Stimulated activated naive CD8-positive, alpha-beta T cell treated with anti-CD3 and anti-CD28 coated beads, Interleukin-15, amount 100 ng/mL, for 72 hours (primary cell): ENCODE measurements at places on chromosomes 5 and 9.

DNA sequence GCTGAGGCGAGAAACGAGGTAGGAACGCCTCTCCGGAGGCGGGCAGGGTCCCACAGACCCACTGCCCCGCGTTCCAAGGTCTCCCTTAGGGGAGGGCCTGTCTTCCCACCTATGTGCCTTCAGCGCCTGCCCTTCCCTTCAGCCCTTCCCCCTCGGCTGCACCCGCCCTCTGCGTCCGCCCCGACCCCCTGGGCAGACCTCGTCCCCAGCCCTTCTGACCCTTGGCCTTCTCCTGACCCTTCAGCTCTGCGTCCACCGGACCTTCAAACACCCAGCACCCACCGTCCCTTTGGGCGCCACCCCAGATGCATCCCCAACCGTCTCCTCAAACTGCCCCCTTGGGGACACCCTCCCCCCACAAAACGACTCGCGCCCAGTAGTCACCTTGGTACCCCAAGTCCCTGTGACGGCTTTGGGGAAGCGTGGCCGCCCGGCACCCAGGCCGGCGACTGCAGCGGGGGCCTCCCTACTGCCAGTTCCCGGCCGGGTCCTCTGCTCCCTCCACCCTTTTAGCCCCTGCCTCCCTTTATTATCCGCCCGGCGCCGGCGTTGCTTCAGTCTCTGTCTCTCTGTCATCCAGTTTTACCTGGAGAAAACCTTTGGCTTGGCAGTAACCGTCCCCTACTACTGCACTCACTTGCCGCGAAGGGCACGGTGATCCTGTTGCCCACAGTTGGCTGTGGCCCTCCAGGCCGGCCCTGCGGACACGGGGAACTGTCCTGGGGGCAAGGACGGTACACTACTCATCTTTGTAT, 421 bp downstream of the RUSC2 start:
- no peak for DNase-seq

- DNase-seq = no peak
Observed at GRCh38 chr5:135233477-135233876, 165.6 kb downstream of the MACROH2A1 start.

- DNase-seq = no peak
Observed at GRCh38 chr5:130112246-130112645, 208.0 kb downstream of the CHSY3 start.

GRCh38 chr5:72268753-72269410, 51.2 kb downstream of the MRPS27 start:
- DNase-seq = peak; percentile 33

GRCh38 chr9:99023831-99024230, 80.1 kb downstream of the COL15A1 start:
- no peak for DNase-seq

DNA sequence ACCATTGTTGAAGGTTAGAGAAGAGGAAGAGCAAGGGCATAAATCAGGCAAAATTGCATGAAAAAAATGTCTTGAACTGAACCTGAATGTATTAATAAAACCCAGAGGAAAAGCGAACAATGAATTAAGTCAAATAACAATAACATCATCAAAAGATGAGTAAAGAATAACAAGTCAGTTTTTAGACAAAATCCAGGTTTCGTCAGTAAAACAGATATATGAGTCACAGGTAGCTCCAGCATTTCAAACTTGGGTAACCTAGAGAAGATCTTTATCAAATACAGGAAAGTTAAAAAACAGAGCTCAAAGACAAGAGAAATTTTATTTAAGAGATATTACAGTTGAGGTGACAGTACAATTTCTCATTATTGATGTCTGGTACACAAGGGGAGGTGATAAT, 332.4 kb downstream of the EFNA5 start:
- DNase-seq = no peak

GRCh38 chr5:91357012-91357634, 26.0 kb downstream of the ARRDC3 start:
- no peak for DNase-seq

- no peak for DNase-seq
Observed at GRCh38 chr5:132475497-132475882, 15.1 kb downstream of the IRF1 start.

DNA sequence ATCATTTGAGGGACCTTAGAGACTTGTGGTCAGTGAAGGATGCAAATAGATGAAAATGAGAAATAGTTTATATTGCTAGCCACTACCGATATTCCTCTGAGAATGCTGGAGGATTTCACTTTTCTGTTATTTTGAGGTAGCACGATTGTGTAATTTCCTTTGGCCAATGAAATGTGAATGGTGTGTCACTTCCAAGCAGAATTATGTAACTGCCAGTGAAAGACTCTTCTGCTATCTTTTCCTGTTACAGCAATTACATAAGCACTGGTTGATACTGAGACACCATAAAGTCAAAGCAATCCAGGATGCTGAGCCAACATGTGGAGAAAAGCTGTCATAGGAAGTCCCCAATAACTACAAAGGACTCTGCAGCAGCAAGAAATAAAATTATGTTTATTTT, 3.6 kb upstream of the PCDHA2 start:
- no peak for DNase-seq

GRCh38 chr5:1707467-1707866, 92.2 kb downstream of the MRPL36 start:
- DNase-seq = no peak

GRCh38 chr5:77972469-77973252, 196.5 kb upstream of the TBCA start:
- DNase-seq = no peak

DNA sequence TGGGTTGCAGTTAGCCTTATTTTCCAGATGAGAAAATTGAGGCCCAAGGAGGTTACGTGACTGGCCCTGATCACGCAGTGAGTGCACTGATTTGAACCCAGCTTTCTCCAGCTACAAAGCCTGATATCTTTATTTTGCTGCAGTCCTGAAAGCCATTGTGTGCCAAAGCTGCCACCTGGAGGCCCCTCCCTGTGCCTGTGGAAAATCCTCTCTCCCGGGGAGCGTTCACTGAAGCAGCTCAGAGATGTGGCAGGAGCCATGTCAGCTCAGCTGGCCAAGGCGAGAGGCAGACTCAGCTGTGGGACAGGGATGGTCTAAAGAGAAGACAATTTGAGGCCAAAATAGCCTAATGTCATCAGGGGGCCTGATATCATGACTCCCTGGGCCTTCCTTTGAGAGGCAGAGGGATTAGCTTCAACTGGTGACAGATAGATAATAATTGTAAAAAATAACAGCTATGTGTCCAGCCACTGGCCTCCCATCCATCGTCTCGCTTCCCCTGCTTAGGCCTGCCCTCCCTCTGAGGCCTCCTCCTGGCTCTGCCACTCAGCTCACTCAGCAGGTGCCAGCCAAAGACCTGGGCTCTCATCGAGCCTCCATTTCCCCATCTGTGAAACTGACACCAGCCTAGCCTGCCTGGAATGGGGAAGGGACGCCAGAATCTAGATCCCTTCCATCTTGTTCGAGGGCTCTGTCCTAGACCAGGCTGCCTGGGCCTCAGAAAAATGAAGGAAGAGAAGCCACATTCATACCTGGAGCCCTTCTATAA, 74.3 kb upstream of the GGTA1 start:
- no peak for DNase-seq

DNA sequence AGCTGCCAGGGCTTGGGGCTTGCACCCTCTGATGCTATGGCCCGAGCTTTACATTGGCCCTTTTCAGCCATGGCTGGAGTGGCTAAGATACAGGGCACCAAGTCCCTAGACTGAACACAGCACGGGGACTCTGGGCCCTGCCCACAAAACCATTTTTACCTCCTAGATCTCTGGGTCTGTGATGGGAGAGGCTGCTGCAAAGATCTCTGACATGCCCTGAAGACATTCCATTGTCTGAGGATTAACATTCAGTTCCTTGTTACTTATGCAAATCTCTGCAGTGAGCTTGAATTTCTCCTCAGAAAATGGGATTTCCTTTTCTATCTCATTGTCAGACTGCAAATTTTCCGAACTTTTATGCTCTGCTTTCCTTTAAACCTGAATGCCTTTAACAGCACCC, 337.0 kb upstream of the SMC2 start:
- DNase-seq = no peak

DNA sequence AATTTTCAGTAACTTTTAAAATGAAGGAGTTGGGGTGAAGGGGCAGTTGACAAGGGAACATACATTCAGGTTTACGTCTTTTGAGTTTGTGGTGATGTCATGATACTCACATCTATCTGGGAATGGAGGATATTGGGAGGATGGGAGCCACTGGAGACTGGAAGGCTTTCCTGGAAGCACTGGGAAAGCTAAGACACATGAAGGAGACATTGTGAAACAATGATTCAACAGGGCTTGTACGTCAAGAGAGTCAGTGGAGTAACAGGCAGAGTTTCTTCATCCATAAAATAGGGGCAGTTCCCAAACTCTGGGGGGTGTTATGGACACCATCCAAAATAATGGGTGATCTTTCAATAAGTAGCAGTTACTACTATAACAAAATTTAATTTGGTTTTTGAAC, 572.8 kb downstream of the CCDC171 start:
- DNase-seq = no peak

GRCh38 chr9:119273984-119274665, 95.1 kb downstream of the BRINP1 start:
- DNase-seq = no peak

DNA sequence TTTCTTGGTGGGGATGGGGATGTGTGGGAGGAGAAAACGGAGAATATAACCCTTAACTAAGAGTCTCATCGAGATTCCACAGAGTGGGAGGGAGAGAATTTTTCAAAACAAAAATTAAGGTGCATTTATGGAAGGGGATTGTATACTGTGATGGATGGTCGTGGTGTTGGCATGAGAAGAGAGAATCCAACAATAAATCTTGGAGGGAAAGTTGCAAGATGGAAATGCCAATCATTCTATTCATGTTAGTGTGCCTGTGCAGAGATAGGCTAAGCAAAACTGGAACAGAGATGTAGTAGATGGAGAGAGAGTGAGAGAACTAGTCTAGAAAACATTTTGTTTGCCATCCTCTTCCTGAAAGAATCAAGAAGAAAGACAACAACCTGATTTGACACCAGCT, 613.1 kb downstream of the EBF1 start:
- DNase-seq = no peak

- peak; percentile 70 for DNase-seq
Observed at GRCh38 chr9:114908104-114908622, 22.2 kb downstream of the TNFSF8 start.

GRCh38 chr9:130480673-130481072, 35.9 kb downstream of the ASS1 start:
- no peak for DNase-seq

- DNase-seq = no peak
Observed at GRCh38 chr9:12880406-12881015, 105.7 kb downstream of the LURAP1L start.

- DNase-seq = no peak
Observed at GRCh38 chr9:114071197-114071795, 6.8 kb downstream of the AMBP start.

DNA sequence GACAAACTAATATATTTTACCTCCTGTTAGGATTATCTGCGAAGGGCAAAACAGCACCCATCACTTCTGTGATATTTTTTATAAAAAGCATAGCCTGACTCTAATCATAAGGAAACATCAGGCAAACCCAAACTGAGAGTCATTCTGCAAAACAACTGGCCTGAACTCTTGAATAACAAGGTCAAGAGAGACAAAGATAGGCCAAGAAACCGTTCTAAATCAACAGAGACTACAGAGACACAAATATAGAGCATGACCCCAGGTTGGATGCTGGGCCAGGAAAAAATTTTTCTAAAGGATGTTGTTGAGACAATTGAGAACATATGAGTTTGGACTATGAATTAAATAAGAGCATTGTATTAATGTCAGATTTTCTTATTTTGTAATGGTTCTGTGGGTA, 384.9 kb downstream of the NFIB start:
- no peak for DNase-seq

- DNase-seq = no peak
Observed at GRCh38 chr5:169200125-169200778, 100.7 kb downstream of the SLIT3 start.
